Hematopoietic multipotent progenitor cell treated with erythropoietin and hydrocortisone succinate and interleukin-3 and kit ligand, for 4 days (in vitro differentiated cells): ENCODE measurements at places on chromosomes 5 and 9.

DNA sequence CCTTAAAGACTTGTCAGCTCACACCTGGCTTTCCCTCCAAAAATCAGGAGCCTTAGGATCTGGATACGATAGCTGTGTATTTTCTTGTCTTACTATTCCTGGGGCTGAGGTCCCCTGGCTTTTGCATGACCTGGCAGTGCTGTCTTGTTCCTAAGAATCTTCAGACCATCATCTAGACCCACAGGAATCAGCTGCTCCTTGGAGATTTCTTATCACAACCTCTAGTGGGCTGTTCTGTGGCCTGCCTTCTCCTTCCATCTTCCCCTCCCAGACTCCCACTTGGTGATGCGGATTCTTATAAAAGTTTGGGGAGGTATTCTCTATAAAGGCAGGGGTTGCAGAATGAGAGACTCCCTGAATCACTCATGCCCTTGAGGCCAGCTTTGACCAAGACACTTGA lies 21.4 kb downstream of the LCP2 start:
- peak; percentile 56 for DNase-seq

- no peak for DNase-seq
These were observed 7.0 kb downstream of the BARHL1 start for GRCh38 chr9:132589148-132590036.

DNA sequence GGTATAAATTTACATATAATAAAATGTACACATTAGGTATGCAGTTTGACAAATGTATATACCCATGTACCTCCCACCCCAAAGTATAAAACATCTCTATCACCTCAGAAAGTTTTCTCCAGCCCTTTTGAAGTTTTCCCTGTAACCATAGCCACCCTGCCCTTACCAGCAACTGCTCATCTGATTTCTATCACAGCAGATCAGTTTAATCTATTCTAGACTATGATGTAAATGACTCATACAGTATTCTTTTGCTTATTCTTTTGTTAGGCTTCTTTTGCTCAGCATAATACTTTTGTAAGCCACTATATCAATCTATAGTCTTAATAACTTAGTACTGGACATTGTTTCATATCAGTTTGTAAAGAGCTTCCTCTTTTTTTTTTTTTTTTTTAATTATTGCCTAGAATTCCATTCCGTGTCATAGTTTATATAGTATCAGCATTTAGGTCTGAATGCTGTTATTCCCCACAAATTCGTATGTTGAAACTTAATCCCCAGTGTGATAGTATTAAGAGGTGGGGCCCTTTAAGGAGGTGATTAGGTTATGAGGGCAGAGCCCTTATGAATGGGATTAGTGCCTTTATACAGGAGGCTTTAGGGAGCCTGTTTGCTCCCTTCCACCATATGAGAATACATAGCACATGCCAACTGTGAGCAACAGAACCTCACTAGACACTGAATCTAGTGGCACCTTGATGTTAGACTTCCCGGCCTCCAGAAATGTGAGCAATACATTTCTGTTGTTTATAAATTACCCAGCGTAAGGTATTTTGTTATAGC lies 20.3 kb downstream of the MELK start:
- DNase-seq = no peak

DNA sequence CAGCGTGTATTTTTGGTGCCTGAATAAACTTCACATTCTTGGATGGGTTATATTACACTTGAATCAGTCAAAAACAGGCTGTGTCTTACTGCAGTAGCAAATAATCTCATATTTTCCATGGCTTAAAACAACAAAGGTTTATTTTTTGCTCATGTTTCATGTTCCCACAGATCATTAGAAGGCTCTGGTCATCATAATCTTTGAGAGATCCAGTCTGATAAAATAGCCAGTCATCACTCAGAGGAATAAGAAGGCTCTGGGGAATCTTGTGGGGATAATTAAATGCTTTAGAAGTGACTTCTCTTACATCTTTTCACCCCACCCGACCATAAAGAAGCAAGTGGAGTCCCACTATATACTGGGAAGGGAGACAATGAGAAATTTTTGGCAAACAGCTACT lies 417.7 kb downstream of the PSAT1 start:
- no peak for DNase-seq

DNA sequence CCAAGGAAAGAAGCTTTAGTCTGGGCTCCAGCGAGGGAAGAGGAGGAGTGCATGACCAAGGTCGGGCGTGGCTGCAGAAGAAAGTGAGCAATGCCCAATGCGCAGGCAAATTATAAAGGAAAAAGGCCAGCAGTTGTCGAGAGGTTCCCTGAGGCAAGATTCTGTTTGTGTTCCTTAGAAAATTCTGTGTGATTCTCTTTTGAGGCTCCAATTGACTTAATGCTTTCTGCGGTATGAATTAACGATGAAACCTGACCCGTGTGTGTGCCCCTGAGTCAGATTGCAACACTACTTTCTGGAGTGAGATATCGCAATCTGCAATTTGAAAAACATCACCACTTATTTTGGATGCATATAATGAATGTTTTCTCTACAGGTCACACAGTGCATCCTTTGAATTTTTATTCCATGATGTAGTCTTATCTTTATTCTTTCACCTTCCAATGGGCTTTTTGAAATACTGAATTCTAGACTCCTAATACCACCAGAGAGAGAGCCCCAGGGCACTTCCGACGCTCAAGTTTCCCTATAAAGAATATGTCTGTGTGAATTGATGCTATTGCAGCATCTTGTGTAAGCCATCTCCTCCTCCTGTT lies 117.9 kb upstream of the IL6ST start:
- DNase-seq = no peak

DNA sequence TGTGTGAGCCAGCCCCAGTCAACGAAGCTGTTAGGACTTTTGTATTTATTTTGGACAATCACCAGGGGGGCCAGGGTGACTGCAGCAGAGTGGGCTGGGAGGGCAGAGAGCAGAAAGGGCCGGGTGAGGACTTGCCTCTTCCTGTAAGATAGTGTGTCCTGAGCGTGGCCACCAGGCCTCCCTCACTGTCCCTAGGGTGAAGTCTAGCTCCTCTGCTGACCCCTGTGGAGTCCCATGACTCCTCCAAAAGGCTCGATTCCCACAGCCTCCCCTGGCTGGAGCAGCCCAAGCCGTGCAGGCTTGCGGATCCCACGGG lies 147.8 kb downstream of the RXRA start:
- no peak for DNase-seq

- DNase-seq = no peak
These were observed 87.4 kb upstream of the LHFPL2 start for GRCh38 chr5:78735834-78736463.

DNA sequence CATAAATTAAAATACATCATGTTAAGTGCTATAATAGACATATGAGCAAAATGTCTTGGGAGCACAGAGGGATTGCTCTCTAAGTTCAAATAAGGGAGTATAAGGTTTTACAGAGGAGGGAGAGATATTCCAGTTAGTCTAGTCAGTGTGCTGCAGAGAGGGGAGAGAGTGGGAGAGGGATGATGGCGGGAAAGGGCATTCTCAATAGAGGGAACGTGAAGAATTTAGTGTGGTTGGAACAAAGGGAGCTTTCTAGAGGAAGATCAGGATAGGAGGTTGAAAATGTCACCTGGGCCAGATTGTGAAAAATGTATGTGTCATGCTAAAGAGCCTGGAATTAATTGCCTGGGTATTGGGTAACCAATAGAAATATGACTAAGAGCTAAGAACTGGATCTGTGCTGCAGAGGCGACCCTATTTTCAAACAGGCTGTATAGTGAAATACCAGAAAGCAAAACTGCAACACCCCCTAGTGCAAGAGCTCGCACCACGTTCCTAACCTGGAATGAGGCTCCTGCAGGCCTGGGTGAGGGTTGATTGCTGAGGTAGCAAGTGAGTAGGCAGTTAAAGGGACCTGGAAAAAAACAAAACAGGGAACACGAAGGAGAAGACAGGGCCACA lies 791.8 kb upstream of the C9orf72 start:
- DNase-seq = no peak

DNA sequence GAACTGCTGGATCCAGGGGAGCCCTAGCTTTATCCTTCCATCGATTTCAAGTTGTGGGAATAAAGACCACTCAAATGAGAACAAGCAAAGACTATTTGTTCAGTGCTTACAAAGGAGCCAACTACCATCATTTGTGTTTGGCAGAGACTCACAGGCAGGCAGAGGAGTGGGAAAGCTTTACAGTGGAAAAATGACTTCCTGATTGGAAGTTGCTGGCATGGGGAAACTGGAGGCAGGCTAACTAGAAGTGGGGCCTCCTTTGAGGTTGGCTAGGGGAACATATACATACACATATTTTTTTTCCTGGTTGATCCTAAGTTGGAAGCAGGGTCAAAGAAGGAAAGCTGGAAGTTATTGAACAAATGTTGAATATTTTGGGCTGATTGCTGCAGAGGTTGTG lies 121.7 kb downstream of the ACTBL2 start:
- no peak for DNase-seq

DNA sequence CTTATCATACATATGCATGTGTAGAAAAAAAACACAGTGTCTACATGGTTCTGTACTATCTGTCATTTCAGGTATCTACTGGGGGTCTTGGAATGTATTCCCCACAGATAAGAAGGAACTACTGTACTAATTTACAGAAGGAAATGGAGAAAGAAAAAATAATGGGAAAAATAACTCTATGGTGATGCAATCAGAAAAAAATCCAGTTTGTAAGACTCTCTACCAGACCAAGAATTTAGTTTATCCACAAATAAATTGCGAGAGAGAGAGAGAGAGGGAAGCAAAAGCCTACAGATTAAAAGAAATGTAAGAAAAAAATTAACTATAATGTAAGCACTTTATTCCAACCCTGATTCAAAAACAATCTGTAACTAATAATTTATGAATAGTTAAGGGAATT lies 708.6 kb upstream of the ZNF608 start:
- DNase-seq = no peak

DNA sequence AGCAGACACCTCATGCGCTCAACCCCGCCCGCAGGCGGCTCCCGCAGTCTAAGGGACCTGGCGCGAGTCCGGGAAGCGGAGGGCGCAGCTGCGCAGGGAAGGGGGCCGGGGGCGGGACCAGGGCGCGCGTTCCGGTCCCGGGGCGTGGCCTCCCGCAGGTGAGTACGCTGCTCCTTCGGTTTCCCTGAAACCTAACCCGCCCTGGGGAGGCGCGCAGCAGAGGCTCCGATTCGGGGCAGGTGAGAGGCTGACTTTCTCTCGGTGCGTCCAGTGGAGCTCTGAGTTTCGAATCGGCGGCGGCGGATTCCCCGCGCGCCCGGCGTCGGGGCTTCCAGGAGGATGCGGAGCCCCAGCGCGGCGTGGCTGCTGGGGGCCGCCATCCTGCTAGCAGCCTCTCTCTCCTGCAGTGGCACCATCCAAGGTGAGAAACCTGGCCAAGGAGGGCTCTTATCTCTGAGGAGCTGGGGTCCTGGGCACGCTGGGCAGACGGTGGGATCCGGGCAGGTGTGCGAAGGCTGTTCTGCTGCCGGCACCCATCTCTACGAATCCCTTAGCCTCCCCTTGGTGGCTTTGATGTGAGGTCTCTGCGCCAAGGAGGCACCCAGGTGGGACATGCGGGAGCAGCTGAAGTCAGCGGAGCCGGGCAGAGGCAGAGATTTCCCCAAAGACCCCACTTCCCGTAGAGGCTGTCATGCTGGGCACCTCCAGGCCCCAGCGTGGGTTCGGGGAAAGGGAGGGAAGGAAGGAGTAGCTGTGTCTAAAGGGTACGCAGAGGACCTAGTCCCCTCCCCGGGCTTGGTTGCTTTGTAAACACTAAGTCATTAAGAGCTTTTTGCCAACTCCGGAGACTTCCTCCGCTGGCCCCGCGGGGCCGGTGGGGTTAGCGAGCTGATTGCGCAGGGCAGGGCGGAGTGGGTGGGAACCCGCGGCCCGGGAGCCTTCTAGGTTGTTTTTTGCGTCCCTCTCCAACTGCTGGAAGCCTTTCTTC lies at the start of gene F2RL1:
F2RL1 (plus strand) TSS at position 187 of the 988 bp plus-strand sequence; CDS start at position 340, 153 bp downstream.
- peak; percentile 74 for DNase-seq

GRCh38 chr5:12284604-12285003 lies 380.4 kb upstream of the CTNND2 start:
- no peak for DNase-seq

GRCh38 chr5:23164971-23165370 lies 311.8 kb upstream of the CDH12 start:
- no peak for DNase-seq

GRCh38 chr5:26856238-26856637 lies 182.1 kb downstream of the CDH9 start:
- no peak for DNase-seq

DNA sequence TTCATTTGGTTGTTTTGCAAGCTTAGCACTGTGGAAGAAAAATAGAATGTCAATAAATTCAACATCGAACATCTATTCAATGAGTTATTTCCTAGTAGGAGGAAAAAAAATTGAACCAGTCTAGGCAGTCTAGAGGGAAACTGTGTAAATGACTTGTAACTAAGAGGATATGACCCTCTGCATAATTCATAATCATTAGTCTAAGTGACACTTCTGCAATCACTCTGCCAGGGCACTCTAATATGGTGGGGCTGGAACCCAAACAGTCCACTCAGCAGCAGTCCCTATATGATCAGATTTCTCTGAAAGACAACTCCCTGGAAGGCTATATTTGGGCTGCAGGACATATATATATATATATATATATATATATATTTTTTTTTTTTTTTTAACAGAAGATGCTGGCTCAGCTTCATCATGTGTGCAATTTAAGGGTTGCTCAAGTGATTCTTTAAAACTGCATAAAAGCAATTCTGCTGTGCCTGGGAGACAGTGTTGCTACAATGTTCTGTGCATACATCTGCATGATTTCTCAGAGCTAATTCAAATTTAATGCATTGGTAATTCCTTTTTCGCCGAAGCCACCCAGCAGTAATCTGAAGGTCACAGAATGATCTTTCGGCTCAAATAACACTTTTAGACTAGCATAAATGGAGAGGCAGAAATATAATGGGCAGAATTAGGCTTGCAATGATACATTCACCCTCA lies 482.1 kb upstream of the ZNF608 start:
- no peak for DNase-seq

- no peak for DNase-seq
These were observed 206.3 kb downstream of the BNC2 start for GRCh38 chr9:16664211-16664610.

- no peak for DNase-seq
These were observed 283.1 kb upstream of the ADAMTSL1 start for GRCh38 chr9:18190671-18191374.

GRCh38 chr5:61455179-61456006 lies 123.3 kb downstream of the ZSWIM6 start:
- DNase-seq = no peak

DNA sequence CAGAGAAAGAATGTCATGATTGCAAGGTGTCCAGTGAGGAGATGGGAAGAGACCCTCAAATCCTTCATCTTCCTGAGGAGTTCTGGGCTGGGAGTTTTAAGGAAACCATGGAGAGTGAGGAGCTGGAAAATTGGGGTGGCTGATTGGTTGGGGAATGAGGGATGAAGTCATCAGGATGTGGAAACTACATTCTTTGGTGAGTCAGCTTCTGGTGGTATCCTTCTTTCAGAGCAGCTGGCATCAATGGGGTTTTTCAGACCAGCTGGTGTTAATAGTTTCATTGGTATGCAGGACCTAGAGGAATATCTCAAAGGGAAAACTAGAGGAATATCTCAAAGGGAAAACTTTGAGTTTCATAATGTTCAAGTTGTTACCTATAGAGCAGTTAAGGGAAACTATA lies 45.2 kb downstream of the RNF180 start:
- no peak for DNase-seq

- peak; percentile 94 for DNase-seq
These were observed 38.4 kb downstream of the HRH2 start for GRCh38 chr5:175696139-175696854.
